ENCODE measurements at places on chromosomes 6 and 20.

GRCh38 chr20:7207186-7207798 is 439.8 kb downstream of the BMP2 start:
- DNase-seq = no peak

DNA sequence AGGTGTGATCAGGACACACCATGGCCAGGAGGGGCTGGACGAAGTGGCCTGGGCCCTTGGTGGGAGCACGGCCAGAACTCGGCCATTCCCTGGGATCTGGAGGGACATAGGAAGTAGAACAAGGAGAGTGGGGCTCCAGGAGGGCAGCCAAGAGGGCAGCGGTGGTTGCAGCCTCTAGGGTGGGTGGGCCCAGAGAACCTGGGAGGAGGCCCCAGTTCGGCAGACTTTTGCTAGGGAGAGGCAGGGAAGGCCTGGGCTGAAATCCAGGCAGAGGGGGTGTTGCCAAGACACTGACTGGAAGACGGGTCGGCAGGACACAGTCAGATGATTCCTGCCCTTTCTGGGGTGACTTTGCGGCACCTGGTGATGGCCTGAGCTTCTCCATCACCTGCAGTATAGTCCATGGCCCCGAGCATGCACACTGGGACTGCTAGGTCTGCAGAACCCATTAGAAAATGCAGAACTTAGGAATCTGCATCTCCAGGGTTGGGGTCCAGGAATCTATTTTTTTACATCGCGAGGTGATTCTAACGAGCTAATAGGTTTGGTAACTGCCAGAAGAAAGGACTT is 224.8 kb downstream of the SYNDIG1 start:
- peak; percentile 39 for DNase-seq

DNA sequence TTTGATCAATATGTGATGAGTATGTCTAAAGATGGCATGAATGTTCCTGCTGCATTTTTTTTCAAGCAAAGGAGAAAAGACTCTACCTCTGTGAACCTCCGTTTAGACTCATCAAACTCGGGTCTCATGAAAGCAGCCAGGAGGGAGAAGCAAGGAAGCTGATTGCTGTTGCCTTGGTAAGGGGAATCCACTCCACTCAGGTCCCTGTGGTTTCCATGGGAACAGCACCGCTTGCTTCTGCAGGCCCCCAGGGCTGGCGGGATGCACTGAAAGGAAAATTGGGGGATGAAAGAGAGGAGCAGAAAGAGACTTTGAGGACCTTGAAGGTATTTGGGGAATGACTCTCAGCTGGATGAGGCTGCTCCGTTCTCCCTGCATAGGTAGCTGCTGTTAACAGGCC is 249.6 kb upstream of the RIN2 start:
- no peak for DNase-seq

GRCh38 chr20:50339466-50339901 is 148.9 kb downstream of the CEBPB start:
- DNase-seq = no peak

GRCh38 chr6:2957696-2958330 is 13.6 kb downstream of the SERPINB6 start:
- peak; percentile 73 for DNase-seq

DNA sequence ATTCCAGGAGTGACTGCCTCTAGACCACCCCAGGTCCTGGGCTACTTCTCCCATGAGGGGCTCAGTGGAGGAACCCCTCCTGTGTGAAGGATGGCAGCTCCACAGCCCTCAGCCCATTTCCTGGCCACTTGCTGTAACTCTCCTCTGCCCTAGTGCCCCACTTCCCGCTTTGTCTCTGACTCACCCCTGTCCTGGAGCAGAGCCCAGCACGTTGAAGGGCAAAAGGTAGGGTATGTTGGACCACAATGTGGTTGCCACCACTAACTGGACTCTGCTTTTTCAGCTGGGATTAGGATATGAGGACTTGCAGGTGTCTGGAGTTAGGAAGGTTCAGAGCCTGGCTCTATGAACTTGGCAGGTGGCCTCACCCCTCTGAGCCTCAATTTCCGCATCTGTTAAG is 2.4 kb downstream of the MYBL2 start:
- no peak for DNase-seq

DNA sequence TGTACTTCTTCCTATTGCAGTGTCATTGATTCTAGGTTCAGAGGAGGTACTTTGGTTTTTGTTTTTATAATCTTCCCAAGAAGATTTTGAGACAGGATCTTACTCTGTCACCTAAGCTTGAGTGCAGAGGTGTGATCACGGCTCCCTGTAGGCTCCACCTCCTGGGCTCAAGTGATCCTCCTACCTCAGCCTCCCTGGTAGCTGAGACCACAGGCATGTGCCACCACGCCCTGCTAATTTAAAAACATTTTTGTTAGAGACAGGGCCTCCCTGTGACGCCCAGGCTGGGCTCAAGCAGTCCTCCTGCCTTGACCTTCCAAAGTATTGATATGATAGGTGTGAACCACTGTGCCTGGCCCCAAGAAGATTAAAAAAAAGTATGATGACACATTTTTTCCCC is 3.4 kb upstream of the SLC17A5 start:
- DNase-seq = no peak

- no peak for DNase-seq
Measured at GRCh38 chr6:18533793-18534192, 146.6 kb downstream of the RNF144B start.

DNA sequence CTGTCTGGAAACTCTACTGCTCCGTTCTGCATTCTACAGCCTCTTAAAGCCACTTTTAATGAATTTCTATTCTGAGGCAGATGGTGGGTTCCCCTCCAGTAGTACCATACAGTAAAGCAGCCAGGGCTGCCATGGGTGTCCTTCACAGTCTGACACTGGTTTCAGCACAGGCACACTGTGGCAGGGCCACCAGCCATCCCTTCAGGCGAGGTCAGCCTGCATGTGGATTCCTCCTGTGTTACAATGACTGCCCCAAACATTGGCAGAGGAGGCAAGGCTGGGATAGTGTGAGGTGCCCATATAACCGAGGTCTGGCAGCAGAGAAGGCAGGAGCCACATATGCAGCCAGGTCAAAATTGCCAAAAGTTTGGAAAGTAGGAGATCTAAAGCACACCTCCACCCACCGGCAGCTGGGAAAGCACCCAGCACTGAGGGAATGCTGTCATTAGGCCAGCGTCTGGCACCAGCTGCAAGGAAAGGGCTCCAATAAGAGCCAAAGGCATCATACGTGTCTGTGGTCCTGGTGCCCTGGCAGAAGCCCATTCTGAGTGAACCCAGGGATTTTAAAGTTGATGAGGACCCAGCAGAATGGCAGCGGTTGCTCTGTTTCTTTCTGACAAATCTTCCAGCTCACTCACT is 24.0 kb downstream of the STK35 start:
- DNase-seq = no peak

Data from heart left ventricle (tissue), 16 donors.